ENCODE measurements at places on chromosomes 2 and 18. TPM values are rescaled to one million over a fixed set of nuclear protein-coding genes. Genes with fewer than 3 reads are reported as not detected.

Gene CROCC2
- total RNA-seq = not detected

Gene RAMP1
- not detected for total RNA-seq

- DNase-seq = peak; percentile 60
Observed at GRCh38 chr18:62957885-62958472, 242.6 kb downstream of the PHLPP1 start.

Gene TLX2
- total RNA-seq = not detected

- no peak for DNase-seq
Observed at GRCh38 chr18:50397023-50397422, 22.2 kb downstream of the SKA1 start.

GRCh38 chr2:3183766-3184165 is 193.9 kb downstream of the EIPR1 start:
- no peak for DNase-seq

Gene UBXN4
- total RNA-seq = 103 TPM

DNA sequence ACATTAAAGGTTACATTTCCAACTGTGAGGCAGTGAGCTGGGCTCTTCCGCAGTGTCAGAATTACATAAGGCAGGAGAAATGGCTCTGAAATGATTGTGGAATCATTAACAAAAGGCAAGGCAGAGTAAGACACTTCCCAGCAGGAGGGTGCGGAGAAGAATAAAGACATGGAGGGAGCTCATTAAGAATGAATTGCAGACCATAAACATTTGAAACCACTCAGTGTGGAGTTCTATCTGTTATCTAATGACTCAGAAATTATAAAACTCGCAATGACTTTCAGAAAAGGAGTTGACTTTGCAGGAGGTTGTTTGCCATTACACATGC is 77.0 kb downstream of the SMIM21 start:
- DNase-seq = no peak

- DNase-seq = peak; percentile 62
Observed at GRCh38 chr2:24421668-24422067, 61.3 kb upstream of the ITSN2 start.

Gene MYO1B
- 55.4 TPM for total RNA-seq

Gene OSR1
- total RNA-seq = not detected

DNA sequence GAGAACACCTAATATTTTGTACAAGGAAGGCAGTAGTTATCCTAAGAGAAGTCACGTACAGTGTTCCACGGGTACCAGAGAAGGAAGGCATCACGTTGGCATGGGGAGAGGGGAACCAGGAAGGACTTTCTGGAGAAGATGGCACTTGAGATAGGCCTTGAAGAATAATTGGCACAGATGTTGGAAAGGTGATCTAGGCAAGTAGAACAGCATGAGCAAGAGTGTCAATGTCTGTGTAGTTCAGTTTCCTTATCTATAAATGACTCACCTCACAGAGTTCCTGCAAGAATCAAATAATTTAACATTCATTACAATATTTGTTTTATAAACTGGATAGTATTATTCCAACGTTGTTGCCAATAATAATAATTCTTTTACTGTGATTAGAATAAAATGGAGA is 48.3 kb upstream of the BZW1 start:
- peak; percentile 72 for DNase-seq

Gene FAM98A
- total RNA-seq = 97.1 TPM

DNA sequence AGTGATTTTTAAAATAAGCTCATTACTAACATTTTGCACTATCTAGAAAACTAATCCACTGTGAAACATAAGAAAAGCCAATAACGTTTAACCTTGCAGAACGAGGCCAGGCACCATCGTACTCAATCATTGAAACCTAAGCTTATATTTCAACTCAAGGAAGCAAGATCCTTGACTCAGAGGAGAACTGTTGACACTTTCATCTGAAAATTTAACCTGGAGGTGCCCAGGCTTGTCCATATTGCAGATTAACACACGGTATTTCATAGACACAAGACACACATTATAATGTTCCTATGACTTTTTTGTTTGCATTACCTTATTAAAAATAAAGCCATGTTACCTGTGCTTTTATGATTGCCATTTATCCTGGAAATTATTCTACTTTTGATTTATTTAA is 89.6 kb downstream of the ZNF385B start:
- no peak for DNase-seq

DNA sequence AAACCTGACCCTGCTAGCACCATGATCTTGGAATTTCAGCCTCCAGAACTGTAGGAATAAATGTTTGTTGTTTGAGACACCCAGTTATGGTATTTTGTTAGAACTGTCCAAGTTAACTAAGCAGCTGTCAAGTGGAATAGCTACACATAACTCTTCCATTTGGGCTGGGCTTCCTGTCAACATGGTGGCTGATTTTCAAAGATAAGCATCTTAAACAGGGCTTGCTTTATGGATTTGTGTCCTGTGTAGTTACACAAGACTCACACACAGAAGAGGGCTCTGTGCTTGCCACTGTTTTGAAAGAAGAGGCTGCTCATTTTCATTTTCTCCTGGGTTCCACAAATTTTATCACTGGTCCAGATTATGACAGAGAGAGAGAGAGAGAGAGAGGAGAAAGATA is 35.7 kb downstream of the GCG start:
- DNase-seq = no peak

- DNase-seq = no peak
Observed at GRCh38 chr18:68472701-68473295, 242.1 kb downstream of the TMX3 start.

DNA sequence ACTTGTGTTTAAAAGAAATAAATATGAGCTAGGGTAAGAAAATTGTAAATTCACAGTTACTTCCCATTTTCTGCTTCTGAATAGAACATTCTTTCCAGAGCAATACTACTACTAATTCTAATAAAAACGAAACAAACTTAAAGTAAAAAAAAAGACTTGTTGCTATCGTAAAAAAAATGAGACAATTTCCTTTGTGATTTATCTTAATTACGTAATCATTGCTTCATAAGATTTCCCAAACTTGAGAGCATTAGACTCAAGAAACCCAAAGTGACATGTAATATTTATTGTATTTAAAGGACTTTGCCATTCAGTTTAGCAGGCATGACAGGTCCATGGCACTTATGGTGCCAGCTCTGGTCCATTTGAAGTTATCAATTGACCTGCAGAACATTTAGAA is 153.8 kb downstream of the AQP4 start:
- no peak for DNase-seq

DNA sequence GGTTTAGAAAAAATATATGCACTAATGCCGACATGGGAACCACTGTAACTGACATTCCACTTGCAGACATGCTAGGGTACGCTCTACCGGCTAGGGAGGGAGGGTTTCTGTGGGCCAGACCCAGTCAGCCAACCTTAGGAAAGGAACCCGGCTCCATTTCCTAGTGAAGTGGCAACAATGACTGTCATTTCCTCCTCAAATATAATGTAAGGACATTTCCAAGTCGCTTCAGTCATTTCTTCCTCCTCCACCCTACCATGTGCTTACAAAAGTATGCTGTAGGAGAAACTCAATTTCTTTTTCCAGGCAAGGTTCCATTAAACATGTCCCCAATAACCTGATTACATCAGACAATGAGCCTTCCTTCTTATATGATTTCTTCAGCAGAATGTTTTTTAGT is 64.3 kb upstream of the PSMD14 start:
- DNase-seq = no peak

Gene GAD1
- 0.60 TPM for total RNA-seq

GRCh38 chr2:173599821-173600359 is 245.2 kb downstream of the CDCA7 start:
- no peak for DNase-seq

DNA sequence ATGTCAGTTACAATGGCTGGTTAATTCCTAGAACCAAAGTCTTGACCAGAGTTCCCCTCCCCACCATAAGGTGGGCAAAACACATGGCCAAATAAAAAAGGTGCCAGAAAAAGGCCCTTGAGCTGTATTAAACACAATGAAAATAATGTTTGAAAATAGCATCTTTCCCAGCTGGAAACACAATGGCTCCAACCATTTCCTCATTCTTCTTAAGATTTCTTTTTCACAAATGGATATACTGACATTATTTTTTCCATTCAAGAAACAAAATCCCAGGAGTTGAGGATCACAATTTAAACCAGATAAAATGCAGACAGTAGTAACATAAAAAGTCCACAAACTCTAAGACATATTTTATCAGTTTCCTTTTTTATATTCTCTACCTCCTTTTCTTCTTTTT is 143.8 kb downstream of the EXOC6B start:
- peak; percentile 27 for DNase-seq

GRCh38 chr2:191304939-191305875 is 60.0 kb downstream of the MYO1B start:
- peak; percentile 21 for DNase-seq

- no peak for DNase-seq
Observed at GRCh38 chr2:236719192-236719635, 149.6 kb downstream of the ACKR3 start.

- DNase-seq = peak; percentile 30
Observed at GRCh38 chr2:119234021-119235019, 10.7 kb downstream of the STEAP3 start.

- DNase-seq = no peak
Observed at GRCh38 chr2:70468878-70469277, 84.7 kb downstream of the TGFA start.

DNA sequence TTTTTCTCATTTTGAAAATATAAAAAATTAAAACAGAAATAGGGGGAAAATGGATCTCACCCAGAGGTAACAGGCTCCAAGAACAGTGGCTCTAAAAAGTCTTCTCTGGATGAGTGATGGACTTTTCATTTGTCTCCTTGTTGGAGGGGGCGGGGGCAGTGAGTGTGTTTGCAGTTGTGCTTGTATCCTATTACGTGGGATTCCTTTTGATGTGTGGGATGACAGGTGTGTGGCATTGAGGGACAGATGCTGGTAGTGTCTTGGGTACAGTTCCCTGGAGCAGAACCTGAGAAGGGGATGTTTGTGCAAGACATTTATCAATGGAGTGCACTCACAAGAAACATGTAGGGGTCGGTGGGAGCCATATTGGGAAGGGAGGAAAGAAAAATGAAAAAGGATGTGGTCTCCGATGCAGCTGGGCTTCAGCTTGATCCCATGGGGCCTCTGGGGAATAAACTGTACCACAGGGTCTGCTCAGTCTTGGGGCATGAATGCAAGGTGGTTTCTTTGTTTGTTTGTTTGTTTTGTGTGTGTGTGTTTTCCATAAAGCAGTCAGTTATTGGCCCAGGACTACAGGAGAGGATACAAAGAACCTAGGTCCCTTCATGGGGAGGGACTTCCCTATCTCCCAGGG is 120.0 kb upstream of the SLC35G4 start:
- DNase-seq = no peak

DNA sequence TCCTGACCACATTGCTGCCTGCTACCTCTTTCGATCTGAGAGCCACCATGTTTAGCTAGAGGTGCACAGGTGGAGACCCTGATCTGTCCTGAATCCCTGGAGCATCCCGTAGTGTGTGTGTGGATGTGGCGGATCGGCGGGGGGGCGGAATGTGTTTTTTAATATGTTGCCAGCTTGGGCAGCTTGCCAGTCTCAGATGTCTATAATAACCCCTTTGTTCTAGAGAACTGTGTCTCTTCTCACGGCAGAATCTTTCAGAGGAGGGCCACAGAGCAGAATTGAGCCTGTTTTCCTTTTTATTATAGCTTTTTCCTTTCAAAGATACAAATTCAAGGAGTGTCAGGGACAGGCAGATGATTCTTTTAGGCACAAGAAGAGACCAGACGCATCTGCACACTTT is 934.1 kb upstream of the KLHL29 start:
- no peak for DNase-seq

- no peak for DNase-seq
Observed at GRCh38 chr2:128386066-128386465, 67.4 kb upstream of the HS6ST1 start.

GRCh38 chr2:148965623-148966437 is 72.7 kb upstream of the LYPD6B start:
- DNase-seq = no peak

DNA sequence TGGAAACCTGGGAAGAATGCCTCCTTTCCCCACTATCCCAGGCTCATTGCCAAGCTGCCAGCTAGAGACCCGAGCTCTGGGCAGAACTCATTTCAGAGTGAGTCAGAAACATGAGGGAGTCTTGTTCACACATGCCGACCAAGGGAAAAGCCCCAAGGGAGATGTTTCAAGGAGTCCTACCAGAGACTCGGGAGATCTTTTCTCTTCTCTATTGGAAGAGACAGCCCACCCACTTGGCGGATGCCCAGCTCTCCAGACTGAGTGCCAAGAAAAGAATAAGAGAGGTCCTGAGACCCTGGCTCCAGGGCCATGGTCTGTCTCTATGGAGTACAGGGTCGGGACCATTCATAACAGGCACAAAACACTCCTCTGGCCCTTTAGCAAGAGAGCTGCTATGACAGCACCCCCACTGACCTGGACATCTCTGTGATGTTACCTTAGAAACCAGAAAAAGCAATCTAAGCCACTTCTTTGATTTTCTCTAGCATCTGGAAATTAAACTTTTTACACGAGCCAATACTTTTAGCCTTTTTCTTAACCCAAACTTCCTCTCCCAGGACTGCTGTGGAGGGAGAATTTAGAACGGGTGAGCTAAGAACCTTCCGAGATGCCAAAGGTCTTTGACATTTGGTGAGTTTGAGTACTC is 18.5 kb upstream of the IGFBP5 start:
- no peak for DNase-seq

Gene TACR1
- total RNA-seq = not detected

- DNase-seq = no peak
Observed at GRCh38 chr2:240466579-240467148, 31.2 kb downstream of the GPC1 start.

Gene FARP2
- 45.3 TPM for total RNA-seq

GRCh38 chr18:66872277-66872676 is 268.4 kb upstream of the CDH19 start:
- DNase-seq = peak; percentile 51

DNA sequence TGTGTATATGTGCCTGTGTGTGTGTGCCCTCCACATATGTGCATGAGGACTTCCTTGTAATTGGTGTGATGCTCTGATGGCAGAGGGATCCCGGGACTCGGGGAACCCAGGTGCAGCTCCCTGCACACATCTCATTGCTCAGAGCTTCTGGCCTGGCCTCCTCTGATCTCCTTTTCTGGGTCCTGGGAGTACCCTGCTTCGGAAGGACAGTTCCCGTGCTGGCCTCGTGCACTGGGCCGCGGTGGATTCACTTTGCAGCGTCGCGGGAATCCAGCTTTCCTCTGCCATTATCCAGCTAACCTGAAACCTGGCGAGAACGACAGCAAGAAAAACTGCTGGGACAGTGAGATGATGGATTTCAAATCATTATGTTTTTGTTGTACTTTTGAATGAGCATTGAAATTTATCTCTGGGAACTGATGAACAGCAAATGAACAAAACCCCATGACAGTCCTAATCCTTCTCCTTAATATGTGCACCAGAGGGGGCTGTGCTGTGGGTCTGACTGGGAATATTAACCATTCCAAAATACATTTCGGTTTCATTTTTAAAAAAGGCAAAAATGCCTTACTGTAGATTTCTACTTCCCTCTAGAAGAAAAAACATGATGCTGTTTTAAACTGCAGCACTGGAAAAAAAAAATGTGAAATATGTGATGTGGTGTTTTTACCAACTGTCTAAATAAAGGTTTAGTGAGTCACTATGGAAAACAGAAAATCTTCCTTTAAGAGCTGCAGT is 78.2 kb downstream of the PTGR3 start:
- no peak for DNase-seq

Data from endothelial cell of umbilical vein (primary cell).